ENCODE measurements at places on chromosomes 13 and 19.
A peak's percentile ranks its signal among the peaks of the same experiment; 100 is the strongest.

DNA sequence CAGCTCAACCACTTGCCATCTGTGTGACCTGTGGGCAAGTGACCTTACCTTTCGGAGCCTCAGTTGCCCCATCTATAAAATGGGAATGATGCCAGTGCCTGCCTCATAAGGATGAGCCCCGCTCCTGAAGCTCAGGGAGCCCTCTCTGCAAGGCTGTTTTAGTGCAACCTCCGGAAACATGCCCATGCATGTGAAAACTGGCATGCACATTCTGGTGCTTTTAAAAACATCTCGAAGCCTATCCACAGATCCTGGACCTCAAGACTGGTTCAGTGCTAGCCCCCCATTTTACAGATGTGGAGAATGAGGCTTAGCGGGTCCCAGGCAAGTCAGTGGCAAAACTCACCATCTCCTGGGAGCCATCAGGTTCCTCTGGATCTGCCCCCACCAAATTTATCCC, 5.6 kb downstream of the CADM4 start:
- no peak for DNase-seq

- no peak for DNase-seq
Measured at GRCh38 chr13:35163674-35164073, 221.6 kb downstream of the NBEA start.

GRCh38 chr13:79419365-79419764, 13.3 kb upstream of the RBM26 start:
- no peak for DNase-seq

DNA sequence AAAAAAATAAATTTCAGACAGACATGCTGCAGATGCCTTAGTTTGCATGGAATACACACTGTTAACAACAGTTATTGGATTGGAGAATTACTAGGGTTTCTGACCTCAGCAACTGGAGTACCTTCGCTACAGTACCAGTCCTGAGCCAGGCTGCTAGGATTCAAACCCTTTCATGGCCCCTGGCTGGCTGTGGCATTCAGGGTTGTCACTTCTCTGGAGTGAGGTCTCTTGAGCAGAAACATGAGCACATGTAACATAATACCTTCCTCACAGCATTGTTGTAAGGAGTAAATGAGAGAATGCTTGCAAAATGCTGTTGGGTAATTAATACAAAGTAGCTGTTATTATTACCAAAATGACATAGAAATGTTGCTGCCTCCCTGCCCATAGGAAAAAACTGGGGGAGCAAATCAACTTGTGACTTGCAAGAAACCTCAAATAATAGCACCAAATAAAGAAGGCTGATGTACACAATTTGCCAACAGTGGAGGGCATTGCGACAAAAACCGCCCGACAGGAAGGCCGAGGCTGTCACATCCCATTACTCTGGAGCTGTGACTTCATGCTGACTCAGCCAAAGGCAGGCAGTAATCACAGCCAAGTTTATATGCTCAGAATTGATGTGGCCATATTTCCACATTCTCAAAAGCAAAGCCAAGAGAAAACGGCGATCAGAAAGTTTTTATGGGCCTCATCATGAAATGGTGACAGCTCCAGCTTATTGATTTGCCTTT, 100.4 kb downstream of the RFC3 start:
- no peak for DNase-seq

- DNase-seq = no peak
Measured at GRCh38 chr13:98581971-98582702, 5.2 kb upstream of the STK24 start.

- no peak for DNase-seq
Measured at GRCh38 chr13:95207769-95208366, 93.4 kb downstream of the ABCC4 start.

GRCh38 chr13:73702419-73703071, 431.7 kb downstream of the KLF12 start:
- no peak for DNase-seq

- DNase-seq = peak; percentile 43
Measured at GRCh38 chr19:2561895-2562294, 86.0 kb downstream of the GADD45B start.

DNA sequence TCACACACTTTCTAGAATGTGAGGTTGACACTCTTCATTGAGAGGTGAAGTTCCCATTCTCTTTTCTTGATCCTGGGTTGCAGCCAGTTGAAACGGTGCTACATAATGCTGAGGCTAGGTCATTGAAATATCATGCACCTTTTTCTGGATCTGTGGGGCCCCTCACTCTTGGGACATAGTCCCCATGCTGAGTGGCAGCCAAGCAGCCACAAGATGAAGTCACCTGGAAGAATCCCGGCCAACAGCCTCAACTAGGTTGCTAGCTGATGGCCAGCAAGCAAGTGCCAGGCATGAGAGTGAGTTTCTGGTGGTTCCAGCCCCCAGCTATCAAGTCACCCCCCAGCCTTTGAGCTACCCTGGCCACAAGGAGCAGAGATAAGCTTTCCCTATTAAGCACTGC, 148.5 kb upstream of the TSHZ3 start:
- no peak for DNase-seq

GRCh38 chr13:96904232-96904631, 90.0 kb downstream of the OXGR1 start:
- no peak for DNase-seq

GRCh38 chr19:43524922-43525835, 1.8 kb downstream of the ETHE1 start:
- no peak for DNase-seq

- DNase-seq = no peak
Measured at GRCh38 chr13:46355088-46355468, 32.0 kb downstream of the RUBCNL start.

DNA sequence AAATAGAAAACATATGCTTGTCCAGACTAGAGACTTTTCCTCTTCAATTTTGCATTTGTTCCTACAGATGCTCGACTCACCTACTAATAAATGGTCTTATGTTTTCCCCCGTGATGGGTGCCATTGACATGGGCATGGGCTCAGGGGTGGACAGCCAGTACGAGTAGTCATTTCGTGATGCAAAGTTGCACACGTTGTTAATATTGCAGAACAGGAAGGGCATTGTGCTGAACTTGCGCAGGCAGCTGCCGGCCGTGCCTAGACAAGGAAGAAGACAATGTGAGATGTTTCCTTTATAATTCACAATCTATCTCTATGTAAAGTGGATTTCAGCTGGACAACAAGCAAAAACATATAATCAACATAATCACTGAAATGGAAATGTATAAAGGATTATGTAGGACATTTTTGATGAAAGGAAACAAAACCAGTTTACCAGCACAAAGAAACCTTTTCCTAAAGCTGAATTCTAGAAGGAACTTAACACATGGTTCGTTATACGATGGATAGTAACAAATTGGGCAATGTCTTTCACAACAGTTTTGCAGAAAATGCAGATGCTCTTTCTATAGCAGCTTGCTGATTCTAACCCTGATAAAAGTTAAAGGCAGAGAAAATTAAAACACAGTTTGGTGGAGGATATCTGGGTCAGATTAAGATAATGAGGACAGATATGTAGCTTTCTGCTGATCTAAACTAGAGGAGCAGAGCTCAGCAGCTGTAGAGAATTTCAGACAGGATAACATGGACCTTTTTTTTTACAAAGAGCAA, 145.7 kb downstream of the COL4A1 start:
- no peak for DNase-seq

GRCh38 chr19:7512400-7512851, 3.5 kb upstream of the ZNF358 start:
- no peak for DNase-seq

- no peak for DNase-seq
Measured at GRCh38 chr13:41061914-41062837, 867 bp downstream of the WBP4 start.

DNA sequence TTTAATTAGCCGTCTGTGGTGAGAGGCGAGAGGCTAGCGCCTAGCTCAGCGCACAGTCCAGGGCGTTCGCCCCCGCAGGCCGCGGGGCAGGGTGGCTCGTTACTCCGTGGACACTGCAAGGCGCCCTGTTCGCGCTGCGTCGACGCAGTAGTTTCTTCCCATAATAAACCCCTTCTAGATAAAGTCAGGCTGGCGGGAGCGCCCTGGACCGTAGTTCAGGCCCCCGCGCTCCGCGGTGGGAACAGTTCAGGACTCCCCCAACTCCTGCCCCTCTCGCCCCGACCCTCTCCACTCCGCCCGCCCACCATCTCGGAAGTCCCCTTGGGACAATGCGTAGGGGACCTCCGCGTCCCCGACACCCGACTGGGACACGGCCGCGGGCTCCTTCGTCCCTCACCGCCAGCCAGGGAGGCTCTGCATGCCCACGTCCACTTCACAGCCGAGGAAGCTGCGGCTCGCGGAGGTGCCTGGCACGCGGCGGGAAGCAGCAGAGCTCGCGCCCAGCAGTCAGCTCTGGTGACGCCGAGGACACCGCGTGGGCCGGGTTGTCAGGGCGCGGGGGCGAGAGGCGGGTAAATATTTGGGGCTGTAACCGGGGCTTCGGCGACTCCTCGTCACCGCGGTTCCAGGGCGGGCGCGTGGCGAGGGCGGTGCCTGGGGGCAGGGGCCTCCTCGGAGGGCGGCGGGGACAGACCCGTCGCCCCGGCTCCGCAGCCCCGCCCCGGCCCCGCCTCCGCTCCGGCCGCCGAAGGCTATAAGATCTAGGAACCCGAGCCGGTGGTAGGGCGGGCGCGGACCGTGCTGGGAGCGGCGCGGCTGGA, at the start of gene RGCC:
TSS of gene RGCC (plus strand) at position 783 of the 821 bp plus-strand sequence. CDS start 158 bp downstream, outside the sequence.
- peak; percentile 92 for DNase-seq

DNA sequence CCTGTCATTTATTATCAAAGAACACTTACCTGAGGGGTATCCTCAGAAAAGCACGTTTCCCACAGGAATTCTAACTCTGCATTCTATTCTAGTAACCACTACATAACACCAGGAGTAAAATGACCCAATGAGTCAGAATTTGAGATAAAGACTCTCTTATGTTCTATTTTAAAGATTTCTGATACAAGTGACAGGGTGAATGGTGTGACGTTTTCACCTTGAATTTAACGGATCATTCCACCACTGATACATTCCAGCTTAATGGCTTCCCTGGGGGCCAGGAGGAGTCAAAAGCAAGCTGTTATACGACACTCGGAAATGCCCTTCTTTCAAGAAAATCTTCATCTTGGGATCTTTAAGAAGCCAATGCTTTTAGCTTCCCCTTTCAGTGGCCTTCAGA, 55.2 kb downstream of the SLC7A1 start:
- no peak for DNase-seq

DNA sequence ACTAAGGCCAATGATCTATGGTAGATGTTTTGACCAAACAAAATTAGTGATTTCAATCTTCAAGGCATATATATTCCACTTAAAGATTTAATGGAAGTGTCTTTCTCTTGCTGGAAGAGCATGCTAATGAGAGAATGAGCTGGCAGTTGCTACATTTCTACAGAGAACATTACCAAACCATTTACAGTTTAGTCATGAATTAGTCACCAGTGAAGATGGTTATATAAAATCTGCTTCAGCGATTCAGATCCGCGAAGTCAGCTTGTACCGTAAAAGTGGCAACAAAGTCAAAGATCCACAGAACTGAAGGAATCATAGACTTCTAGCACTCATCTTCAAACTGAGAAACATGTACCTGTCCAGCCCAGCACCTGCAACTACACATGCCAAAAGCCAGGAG, 156.3 kb downstream of the SLITRK5 start:
- DNase-seq = no peak

DNA sequence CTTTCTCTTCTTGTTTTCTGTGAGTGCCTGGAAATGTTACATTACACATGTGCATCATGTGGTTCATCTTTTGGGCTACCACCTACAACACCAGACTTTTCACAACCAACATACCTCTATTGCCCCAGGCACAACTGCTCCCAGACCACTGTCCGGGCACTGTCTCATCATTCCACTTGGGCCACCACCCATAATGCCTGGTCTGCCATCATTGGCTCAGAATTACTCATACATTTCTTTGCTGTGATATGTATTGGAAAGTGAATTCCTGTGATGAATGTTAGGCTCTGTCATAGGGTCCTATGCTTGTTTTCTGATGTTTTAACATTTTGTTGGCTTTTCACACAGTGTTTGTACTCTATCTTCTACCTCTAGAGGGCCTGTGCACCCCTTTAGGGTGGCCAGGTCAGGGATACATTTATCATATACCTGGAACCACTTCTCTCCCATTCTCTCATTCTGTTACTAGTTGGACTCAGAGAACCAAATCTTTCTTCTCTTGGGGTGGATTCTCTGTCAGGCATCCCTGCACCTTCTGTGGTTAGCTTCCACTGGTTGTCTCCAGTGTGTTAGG, 172.8 kb downstream of the NHLRC3 start:
- no peak for DNase-seq

- DNase-seq = no peak
Measured at GRCh38 chr13:82751206-82751605, 1131.1 kb downstream of the SLITRK1 start.

- DNase-seq = no peak
Measured at GRCh38 chr13:95239283-95239682, 62.0 kb downstream of the ABCC4 start.

DNA sequence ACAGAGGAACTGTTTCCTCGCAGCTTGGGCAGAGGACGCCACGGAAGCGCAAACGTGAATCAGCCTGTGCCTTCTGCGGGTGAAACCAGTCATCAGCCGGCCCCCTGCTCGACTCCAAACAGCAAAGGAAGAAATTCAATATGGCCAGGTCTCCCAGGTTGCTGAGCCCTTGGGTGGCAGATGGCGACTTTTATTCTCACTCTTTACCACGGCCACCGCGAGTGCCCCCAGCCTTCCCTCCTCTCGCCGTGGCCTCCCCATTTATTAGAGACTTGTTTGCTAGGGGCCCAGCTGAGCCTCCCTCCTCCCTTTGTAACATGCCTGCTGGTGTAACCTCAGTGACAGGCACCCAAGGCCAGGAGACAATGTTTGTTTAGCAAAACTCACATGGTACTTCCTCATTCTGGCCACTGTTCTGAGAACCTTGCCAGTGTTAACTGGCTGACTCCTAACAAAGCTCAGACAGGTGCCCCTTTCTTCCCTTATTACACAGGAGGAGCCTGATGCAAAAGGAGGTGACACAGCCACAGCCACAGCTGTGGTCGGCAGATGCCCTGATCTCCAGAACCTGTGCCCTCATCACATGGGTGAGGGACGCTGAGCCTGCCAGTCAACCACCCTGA, 5.8 kb downstream of the RAB20 start:
- DNase-seq = no peak

DNA sequence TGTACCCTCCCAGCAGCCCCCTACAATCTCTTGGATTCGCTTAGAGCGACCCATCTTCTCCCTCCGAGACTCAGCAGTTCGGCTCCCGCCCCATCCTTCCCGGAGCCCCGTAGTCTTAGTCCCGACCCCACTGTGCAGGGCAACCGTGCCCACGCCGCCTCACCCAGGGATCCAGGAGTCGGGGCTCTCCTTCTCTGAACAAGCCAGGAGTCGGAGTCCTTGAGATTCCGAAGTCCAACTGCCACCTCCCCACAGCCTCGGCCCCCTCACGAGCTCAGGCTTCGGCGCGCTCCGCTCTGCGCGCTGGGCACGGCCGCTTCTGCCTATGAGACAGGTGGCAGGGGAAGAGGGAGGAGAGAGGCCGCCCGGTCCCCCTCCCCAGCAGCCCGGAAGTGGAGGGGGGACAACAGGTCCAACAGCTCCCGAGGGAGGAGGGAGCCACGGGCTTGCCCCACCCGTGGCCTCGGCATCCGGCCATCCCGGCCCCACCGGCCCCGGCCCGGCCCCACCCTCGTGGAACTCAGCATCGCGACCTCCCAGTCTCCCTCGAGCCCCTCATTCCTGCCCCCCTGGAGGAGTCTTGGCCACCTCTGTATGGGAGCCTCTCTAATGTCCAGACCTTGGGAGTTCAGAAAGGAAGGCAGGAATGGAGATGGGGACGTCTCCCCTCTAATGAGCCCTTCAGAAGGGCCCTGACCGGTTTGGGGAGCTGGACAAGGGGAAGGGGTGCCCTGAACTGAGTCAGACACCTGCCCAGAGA, at the start of gene PHLDB3:
TSS of gene PHLDB3 (minus strand) at position 321 of the 760 bp plus-strand sequence. CDS start 628 bp downstream, outside the sequence.
- DNase-seq = peak; percentile 28

Data from T-helper 1 cell (primary cell).